ENCODE measurements at places on chromosomes 5 and 9. TPM values are rescaled to one million over a fixed set of nuclear protein-coding genes. Genes with fewer than 3 reads are reported as not detected.

GRCh38 chr5:89998519-89999305 is 410.8 kb downstream of the CETN3 start:
- DNase-seq: peak; percentile 4

- no peak for DNase-seq
Observed at GRCh38 chr5:127959152-127959764, 124.3 kb upstream of the SLC12A2 start.

Gene GABRA1
- not detected for total RNA-seq

- DNase-seq: no peak
Observed at GRCh38 chr9:96022445-96023051, 147.1 kb downstream of the ERCC6L2 start.

- DNase-seq: no peak
Observed at GRCh38 chr9:18002718-18003438, 424.0 kb downstream of the SH3GL2 start.

Gene SLC4A9
- 0.35 TPM for total RNA-seq

- DNase-seq: no peak
Observed at GRCh38 chr9:99030610-99031109, 74.3 kb upstream of the TGFBR1 start.

Gene CCDC152
- not detected for total RNA-seq

Gene EPB41L4A
- total RNA-seq: 1.4 TPM

Gene CENPK
- total RNA-seq: 56.4 TPM

Gene ZNF658
- 0.86 TPM for total RNA-seq

DNA sequence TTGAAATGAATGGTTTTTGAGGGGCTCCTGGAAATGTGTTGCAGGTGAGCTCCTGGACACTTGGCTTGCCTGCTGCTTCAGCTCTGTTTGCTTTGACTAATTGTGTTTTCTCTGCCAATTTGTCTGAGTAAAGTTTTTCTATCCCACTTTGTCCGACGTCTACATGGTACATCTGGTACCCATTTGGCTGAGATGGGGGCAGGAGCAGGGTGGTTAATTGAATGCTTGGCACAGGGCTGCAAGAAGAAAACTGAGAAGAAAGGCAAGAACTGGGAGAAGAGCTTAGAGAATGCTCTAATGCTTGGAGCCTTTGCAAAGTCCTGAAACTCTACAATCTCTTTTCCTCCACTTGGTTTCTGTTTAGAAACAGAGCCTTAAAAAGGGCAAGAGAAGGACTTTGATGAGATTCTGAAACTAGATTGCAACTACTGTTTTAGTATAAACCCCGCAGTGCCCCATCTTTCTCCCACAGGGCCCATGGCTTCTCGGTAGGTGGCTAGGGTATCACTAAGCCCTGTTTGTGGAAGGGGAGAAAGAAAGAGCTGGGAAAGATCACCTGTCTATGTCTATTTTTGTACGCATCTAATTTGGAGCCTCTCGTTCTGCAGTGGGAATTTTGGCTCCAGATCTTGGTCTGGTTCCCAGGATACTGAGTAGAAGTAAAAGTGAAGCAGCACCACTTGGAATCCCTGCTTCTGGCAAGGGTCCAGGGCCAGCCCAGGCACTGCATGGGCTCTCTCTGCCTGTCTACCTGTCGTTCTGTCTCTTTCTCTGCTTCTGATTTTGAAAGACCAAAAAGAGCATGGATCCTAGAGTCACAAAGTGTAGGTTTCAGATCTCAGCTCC is 214.4 kb downstream of the SEMA6A start:
- no peak for DNase-seq

GRCh38 chr9:18692962-18693361 is 219.0 kb downstream of the ADAMTSL1 start:
- DNase-seq: no peak

DNA sequence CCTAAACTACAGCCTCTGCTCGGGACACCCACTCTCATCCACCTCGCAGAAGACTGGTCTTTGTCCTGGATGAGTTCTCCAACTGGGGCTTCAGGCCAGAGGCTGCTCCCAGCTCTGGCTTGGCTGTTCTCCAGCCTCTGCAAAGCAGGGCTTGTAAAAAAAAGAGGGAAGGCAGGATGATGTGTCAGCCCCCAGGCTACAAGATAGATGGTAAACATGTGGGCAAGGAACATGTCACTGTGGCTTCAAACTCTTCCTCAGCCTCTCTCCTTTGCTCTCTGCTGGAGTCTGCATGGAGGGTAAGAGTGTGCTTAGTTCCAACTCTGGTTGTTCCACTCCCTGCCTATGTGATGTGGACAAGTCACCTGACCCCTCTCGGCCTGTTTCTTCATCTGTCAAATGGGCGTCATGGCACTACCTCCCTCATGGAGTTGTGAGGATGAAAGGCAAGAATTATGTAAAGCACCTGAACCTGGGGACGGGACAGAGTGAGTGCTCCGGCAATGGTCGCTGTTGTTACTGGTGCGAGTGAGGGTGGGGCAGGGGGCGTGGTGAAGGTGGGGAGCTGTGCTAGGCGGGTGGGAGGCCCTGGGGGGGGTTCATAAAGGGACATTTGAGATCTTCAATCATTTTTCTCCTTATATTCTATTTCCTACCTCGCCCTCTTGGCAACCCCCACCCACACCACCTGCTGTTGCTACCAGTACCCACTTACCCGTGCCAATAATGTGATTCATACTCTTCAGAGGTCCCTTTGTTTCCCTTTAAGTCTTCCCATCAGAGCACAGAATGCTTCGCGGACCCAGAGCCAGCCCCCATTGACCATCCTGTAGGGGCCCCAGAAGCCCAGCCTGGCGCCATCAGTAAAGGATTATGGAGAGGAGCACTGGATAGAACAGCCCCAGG is 6.8 kb upstream of the ZNF79 start:
- no peak for DNase-seq

Gene TRAF2
- total RNA-seq: 50.0 TPM

Gene MED27
- 24.7 TPM for total RNA-seq

Gene SLC36A3
- not detected for total RNA-seq

GRCh38 chr9:93287189-93287552 is 103.2 kb downstream of the WNK2 start:
- no peak for DNase-seq

DNA sequence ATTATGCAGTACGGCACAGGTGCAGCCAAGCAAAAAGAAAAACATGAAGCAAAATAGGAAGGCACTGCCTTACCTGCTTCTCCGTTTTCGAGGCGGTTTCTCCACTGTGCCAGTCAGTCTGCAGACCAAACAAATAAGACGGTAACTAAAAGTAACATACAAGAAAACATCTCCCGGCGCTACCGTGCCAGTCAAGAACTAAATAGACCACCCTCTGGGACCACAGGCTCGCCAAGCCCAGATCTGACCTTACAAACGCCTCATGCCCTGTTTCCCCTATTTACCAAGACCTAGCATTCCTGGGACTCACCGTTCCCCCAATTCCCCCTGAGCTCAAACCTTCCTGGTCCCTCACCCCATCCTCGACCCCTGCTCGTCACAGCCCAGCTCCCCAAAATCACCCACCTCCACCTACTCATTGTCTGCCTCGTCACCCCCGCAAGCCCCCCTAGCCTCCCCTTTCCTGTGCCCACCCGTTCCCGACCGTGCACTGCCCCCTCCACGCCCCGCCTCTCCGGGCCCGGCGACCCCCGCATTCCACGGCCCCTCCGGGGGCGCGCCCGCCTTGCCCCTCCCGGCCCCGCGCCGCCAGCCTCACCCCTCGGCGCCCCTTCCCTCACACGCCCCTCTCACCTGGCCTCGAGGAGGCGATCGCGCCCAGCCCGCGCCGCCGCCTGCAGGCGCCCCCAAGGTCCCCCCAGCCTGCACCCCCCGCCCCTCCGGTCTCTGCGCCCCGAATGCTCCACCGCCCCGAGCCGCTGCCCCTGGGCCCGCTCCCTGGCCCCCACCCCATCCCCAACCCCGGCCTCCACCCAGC is 560 bp downstream of the SCAI start:
- no peak for DNase-seq

DNA sequence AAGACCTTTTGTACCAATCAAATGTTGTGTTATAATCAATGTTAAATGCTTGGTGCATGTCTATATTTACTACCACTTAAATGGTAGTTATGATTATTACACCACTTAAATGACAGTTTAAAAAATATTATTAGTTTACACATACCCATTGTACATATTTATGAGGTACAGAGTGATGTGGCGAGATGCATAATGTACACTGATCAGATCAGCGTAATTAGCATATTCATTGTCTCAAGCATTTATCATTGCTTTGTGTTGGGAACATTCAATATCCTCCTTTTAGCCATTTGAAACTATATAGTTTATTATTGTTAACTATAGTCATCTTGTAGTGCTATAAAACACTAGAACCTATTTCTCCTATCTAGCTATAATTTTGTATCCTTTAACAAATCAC is 434.4 kb upstream of the ACTBL2 start:
- DNase-seq: no peak

Gene C5orf63
- 7.6 TPM for total RNA-seq

DNA sequence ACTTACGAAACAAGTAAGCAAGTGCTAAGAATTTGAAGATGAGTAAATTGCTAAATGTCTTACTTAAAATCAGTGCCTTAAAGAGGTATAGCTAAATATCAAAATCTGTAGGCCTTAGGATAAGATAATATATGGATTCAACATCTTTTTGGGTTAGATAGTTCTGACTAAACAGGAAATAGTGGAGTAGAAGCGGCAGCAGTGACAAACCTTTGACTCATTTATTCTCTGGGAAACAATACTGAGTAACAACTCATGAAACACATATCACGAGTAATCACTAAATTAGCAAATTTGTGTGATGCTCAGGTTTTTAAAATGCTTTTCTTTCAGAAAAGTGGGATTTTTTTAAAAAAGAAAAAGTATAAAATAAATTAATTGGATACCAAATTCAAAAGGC is 762.1 kb upstream of the TYRP1 start:
- no peak for DNase-seq

- peak; percentile 87 for DNase-seq
Observed at GRCh38 chr9:134449180-134449916, 123.1 kb downstream of the RXRA start.

DNA sequence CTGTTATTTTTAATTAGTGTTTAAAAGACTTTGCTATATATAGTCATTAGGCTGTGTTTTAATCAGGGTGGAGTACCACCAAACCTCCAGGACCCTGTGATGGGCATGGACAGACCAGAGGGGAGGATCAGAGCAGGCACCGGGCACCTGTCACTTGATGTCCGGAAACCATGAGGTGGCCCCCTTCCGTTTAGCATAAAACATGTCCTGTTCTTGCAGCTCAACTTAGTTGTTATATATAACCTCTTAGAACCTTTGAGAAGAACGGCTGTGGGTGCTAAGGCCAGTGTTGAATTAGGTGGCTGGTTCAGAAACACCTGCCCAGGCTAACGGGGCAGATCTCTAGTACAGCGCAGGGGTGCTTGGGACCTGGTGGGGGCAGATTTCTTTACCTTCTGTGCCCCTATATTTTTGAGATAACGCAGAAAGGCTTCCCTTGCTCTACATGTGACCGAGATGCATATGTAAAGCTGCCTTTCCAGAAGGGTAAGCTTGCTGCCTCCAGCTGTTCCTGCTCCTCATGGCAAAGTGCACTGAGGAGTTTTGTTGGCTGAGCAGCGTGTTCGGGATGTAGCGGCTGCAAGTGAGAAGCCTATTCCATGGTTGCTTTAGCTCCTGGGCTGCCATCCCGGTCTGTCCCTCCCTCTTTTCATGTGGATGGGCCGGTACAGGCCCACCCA is 255.5 kb downstream of the FANCC start:
- DNase-seq: no peak

GRCh38 chr5:126857472-126858410 is 80.8 kb downstream of the LMNB1 start:
- DNase-seq: no peak

DNA sequence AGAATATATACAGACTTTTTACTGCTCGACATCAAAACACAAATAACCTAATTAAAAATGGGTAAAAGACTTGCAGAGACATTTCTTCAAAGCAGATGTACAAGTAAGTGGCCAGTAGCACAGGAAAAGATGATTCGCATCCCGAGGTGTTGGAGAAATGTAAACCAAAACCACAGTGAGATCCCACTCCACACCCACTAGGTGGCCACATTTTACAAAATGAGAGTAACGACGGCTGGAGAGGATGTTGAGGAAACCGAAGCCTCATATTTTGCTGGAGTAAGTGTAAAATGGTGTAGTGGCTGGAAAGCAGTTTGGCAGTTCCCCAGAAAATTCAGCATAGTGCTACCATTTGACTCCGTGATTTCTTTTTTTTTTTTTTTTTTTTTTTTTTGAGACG is 21.3 kb upstream of the GBGT1 start:
- DNase-seq: peak; percentile 64

DNA sequence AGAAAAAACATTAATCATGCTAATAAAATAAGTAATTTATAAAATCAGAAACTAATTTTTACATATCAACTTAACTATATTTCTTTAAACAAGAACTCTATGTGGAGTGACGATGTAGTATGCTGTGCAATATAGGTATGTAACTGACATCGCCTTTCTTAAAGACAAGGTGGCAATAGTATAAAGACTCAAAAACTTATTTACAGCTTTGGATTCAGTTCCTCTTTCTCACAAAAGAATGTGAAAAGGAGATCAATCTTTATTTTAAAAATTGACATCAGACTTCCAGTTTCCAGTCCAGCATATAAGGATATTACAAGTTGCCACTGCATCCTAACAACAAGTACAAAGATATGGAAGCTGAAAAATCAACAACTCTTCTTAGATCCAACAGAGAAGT is 260.3 kb downstream of the TRIM36 start:
- DNase-seq: no peak

All from Caco-2 (cell line).